ENCODE measurements at places on chromosomes 2 and 18.

DNA sequence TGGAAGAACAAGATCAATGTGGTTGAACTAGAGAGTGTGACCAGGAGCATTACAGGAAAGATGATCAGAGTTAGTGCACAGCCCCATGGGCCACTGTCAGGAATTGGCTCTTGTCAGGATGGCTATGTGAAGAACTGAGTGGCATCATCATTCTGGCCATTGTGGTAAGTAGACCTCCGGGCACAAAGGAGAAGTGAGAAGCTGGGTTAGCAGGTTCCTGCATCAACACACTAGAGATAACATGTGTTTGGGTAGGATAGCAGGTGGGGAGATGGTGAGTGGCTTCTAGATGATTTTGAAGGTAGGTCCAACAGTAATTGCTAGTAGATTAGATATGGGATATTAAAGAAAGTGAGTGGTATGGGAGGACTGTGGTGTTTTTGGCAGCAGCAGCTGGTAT, 408.2 kb downstream of the TSN start:
- DNase-seq, result no peak

- no peak for DNase-seq
Measured at GRCh38 chr18:75790796-75791195, 363.3 kb upstream of the SMIM21 start.

DNA sequence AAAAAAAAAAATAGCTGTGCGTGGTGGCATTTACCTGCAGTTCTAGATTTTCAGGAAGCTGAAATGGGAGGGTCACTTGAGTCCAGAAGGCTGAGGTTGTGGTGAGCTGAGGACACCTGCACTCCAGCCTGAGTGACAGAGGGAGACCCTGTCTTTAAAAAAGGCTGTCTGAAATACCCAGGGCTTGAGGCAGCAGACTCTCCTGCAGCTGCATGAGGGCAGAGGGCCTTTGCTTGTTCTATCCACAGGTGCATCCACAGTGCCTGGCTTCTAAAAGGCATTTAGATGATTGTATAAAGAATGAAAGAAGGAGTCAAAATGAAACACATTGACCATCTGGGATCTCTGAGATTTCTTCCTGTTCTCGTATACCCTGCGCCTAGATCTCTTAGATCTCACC, 152.9 kb downstream of the MGAT5 start:
- DNase-seq, result no peak

- DNase-seq, result no peak
Measured at GRCh38 chr2:152825834-152826233, 107.4 kb downstream of the ARL6IP6 start.

Data from stimulated activated CD4-positive, alpha-beta T cell treated with anti-CD3 and anti-CD28 coated beads, Interleukin-1b, Interleukin-23, amount 100 ng/mL, for 48 hours (primary cell).